CD4-positive, CD25-positive, alpha-beta regulatory T cell (primary cell): ENCODE measurements at places on chromosomes 12 and 14. TPM values are rescaled to one million over a fixed set of nuclear protein-coding genes. Genes with fewer than 3 reads are reported as not detected.

DNA sequence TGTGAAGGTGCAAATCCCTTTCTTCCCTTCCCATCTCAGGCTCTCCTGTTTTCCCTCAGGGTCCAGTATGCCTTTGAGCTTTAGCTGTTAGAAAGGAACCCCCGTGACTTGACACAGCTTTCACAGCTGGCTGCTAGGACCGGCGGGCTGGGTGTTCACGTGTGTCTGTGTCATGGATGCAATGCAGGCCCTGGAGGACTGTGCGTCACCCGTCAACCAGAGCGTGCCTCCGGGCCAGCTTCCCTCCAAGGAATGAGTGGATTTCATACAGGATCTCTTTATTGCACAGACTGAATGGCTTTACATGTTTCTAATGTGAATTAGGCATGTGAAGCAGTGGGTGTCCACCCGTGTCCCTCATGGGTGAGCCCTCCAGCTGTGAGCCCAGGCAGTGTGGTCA is 77.4 kb downstream of the AACS start:
- no peak for DNase-seq
- no peak overlapping the region for H3K27ac ChIP-seq
- no peaks in the 10 kb centered on the region for H3K36me3 ChIP-seq
- H3K27me3 ChIP-seq = no peaks in the 10 kb centered on the region
- no peaks in the 10 kb centered on the region for H3K4me1 ChIP-seq

GRCh38 chr12:10615532-10615931 is 2.1 kb upstream of the MAGOHB start:
- no peaks in the 10 kb centered on the region for H3K36me3 ChIP-seq
- DNase-seq = no peak
- no peak overlapping the region for H3K4me3 ChIP-seq
- peaks cover 13% of the 10 kb centered on the region for H3K27me3 ChIP-seq

The CCDC60 gene
- not detected for polyA plus RNA-seq

The SLCO1B3 gene
- not detected for polyA plus RNA-seq

The SLC2A14 gene
- polyA plus RNA-seq = 1.6 TPM

The PRKD1 gene
- not detected for polyA plus RNA-seq

DNA sequence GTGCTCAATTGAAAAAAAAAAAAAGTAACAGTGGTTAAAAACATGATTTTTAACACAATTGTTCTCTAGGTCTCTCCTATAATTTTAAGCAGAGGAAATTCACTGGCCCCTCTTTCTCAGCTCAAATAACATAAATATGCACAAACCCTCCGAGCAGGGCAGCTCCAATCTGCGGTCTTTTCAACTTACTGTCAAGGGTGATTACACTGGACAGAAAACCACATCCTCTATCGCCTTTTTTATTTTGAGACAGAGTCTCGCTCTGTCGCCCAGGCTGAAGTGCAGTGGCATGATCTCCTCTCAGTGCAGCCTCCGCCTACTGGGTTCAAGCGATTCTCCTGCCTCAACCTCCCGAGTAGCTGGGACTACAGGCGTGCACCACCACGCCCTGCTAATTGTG is 16.5 kb upstream of the GABARAPL1 start:
- DNase-seq = no peak
- no peaks in the 10 kb centered on the region for H3K27me3 ChIP-seq
- H3K4me1 ChIP-seq = no peaks in the 10 kb centered on the region
- H3K4me3 ChIP-seq = no peak overlapping the region
- no peaks in the 10 kb centered on the region for H3K36me3 ChIP-seq

GRCh38 chr12:92226071-92226661 is 80.5 kb upstream of the BTG1 start:
- no peaks in the 10 kb centered on the region for H3K4me1 ChIP-seq
- H3K36me3 ChIP-seq = no peaks in the 10 kb centered on the region
- no peak for DNase-seq
- H3K27me3 ChIP-seq = no peaks in the 10 kb centered on the region
- H3K4me3 ChIP-seq = no peak overlapping the region
- H3K27ac ChIP-seq = no peak overlapping the region

The PABPN1 gene
- polyA plus RNA-seq = 85.2 TPM

DNA sequence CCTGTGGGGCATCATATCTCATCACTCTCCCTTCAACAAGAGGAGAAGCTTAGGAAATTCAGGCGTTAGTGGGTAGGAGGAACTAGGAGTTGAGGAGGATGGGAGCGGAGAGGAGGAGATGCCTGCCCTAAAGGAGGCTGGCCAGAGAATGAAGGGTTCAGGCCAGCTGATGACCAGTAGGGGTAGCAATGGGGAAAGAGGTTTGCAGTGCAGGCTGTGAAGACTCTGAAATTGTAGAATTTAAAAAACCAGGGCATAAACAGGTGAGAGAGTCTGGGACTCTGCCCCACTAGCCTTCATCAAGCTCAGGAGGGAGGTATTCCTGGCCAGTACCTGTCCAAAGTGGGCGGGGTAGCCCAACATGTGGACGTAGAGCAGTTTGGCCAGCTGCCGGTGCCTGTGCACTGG is 809 bp downstream of the AP1G2 start:
- no peak for DNase-seq
- H3K4me3 ChIP-seq = peak overlapping the region; percentile 77
- H3K27me3 ChIP-seq = no peaks in the 10 kb centered on the region

DNA sequence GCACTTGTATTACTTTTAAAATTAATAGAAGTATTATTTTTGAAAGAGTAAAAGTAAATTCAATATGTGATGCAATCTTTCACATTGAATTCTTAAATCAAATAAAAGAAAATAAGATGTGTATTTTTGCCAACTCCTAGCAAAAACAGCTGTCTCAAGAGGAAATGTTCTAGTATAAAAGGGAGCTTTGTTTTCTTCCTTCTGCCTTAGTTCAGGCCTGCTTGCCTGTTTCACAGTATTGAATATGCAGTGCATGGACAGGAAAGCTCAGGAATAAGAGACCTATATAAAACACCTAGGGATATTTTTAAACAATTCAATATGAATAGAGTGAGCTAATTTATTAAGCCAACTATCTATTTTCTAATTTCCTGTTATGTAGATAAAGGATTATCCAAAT is 294.8 kb upstream of the G2E3 start:
- no peaks in the 10 kb centered on the region for H3K36me3 ChIP-seq
- H3K4me1 ChIP-seq = no peaks in the 10 kb centered on the region
- no peak overlapping the region for H3K27ac ChIP-seq
- no peak for DNase-seq
- peaks cover 2% of the 10 kb centered on the region for H3K27me3 ChIP-seq

- no peaks in the 10 kb centered on the region for H3K27me3 ChIP-seq
- no peak overlapping the region for H3K27ac ChIP-seq
- DNase-seq = no peak
- H3K4me1 ChIP-seq = no peaks in the 10 kb centered on the region
Observed at GRCh38 chr14:99755068-99755405, 38.2 kb upstream of the EML1 start.

The ESPL1 gene
- 0.24 TPM for polyA plus RNA-seq

The KRT82 gene
- polyA plus RNA-seq = not detected

- H3K4me3 ChIP-seq = no peak overlapping the region
- DNase-seq = no peak
- H3K27me3 ChIP-seq = peaks cover 5% of the 10 kb centered on the region
- no peak overlapping the region for H3K27ac ChIP-seq
Observed at GRCh38 chr12:3543826-3544225, 52.8 kb downstream of the PRMT8 start.

DNA sequence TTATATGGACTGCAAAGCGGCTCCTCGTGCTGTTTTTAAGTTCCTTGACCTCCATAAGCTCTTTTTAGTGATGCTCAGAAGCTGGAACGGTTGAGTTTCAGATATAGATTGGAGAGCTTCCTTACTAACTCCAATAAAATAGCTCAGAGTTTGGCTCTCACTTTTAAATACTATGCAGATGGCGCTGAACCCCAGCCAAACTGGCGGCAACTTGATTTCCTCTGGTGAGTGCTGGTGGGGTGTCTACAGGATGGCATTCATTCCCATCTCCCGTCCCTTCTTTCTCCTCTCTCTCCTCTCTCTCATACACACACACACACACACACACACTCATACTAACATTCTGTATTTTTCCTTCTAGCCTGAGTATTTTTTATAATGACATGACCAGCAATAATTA is 346.3 kb downstream of the ETNK1 start:
- H3K27ac ChIP-seq = no peak overlapping the region
- no peak overlapping the region for H3K4me3 ChIP-seq
- H3K4me1 ChIP-seq = no peaks in the 10 kb centered on the region
- H3K27me3 ChIP-seq = no peaks in the 10 kb centered on the region
- no peaks in the 10 kb centered on the region for H3K36me3 ChIP-seq

The BCL11B gene
- 5.7 TPM for polyA plus RNA-seq

DNA sequence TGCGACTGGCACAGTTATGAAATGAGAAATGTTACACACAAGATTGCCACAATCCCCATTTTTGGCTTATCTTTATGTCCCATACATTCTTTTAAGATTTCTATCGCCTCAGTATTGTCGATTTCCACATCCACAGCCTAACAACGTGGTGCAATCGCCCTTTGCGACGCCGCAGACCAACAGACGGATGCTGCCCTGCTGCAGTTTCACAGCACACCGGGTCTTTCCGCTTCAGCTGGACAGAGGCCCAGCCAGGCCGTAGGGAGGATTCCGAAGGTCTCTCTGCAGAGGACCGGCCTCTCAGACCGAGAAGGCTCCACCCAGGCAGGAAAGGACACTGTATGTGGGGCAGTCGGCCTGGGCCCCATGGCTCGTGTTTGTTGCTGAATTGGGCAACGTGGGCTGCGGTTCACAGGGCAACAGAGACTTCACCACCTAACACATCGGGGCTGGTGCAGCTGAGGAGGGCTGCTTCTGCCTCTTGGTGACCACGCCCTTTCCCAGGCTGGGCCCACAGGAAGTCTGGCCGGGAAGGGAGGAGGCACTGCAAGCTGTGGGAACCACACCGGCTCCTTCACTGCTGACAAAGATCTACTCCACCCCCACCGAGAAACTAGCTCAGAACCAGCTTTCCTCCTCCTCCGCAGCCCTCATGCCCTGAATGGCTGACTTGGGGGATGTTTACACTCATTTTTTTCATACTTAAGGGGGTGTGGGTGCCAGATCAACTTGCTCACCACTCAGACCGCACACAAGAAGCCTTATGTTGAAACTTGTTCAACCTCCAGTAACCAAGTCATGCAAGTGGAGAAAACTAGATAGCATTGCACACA is 32.9 kb upstream of the MDM1 start:
- peak overlapping the region; percentile 87 for H3K27ac ChIP-seq
- peak overlapping the region; percentile 79 for H3K4me3 ChIP-seq
- peaks cover 54% of the 10 kb centered on the region for H3K4me1 ChIP-seq
- DNase-seq = peak; percentile 62
- H3K36me3 ChIP-seq = no peaks in the 10 kb centered on the region
- no peaks in the 10 kb centered on the region for H3K27me3 ChIP-seq

GRCh38 chr12:108649669-108650068 is 16.0 kb upstream of the SELPLG start:
- no peak overlapping the region for H3K27ac ChIP-seq
- DNase-seq = no peak
- no peaks in the 10 kb centered on the region for H3K27me3 ChIP-seq
- H3K4me3 ChIP-seq = no peak overlapping the region
- H3K4me1 ChIP-seq = peaks cover 6% of the 10 kb centered on the region

The TMPRSS12 gene
- polyA plus RNA-seq = not detected

The CD27 gene
- polyA plus RNA-seq = 624 TPM

- no peak for DNase-seq
- H3K4me3 ChIP-seq = no peak overlapping the region
- no peaks in the 10 kb centered on the region for H3K4me1 ChIP-seq
- no peak overlapping the region for H3K27ac ChIP-seq
Observed at GRCh38 chr12:7241404-7242005, 52.0 kb downstream of the PEX5 start.

DNA sequence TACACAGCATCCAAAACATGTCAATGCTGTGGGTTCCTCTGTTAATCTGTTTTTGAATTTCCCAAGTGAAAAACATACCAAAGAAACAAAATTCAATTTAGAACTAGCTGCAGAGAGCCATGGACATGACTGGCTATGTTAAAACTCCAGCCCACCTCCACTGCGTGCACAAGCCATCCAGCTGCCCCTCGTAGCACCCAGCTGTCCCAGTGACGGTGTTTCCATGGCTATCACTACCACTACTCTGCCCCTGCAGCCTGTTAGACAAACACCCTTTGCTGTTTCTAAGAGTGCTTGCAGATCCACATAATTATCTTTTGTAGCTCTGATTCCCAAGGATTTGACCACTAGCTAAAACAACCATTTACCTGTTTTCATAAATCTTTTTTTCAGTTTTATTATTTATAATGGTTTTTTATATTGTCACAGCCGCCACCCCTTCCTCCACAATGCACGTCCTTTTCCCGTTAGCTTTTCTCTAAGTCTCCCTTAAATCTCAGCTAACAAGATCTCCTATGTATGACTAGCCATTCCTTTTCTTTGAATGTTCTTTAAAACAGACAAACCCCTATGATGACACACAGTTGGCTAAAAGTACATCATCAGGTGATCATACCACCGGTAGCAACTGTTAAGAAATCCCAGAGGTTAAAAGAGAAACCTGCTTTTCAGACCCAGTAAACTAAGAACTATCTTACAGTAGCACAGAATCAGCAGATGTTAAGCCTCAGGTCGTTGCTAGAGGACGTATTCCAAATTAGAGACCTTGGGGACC is 37.8 kb upstream of the NAA30 start:
- no peaks in the 10 kb centered on the region for H3K36me3 ChIP-seq
- H3K27me3 ChIP-seq = peaks cover 6% of the 10 kb centered on the region
- no peak overlapping the region for H3K27ac ChIP-seq
- no peaks in the 10 kb centered on the region for H3K4me1 ChIP-seq
- no peak overlapping the region for H3K4me3 ChIP-seq

DNA sequence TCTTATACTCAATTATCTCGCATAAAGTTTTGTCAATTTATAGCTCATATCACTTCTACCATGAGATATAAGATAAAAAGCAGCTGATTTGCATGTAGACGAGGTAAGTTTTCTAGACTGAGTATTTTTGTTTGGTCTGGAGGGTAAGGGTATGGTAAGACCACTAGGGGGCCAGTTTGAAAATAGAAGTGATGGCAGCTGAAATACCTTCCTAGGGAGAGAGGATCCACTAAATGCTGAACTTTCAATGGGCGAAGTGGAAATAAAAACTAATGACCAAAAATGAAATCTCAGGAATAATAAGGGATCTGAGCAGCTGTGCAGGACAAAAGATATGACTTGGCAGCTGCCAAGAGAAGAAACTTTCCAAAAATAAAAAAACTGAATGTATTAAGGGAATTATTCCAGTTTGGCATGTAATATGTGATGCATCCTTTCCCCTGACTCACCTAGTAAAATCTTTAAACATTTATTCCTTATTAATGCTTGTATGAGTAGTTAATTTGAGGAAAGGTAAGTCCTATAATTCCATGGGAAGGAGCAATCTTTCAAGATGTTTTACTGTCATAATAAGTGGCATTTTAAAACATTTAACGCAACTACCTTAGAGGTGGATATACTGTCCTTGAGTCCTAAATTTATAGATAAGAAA is 754.5 kb downstream of the C12orf50 start:
- no peaks in the 10 kb centered on the region for H3K36me3 ChIP-seq
- no peak for DNase-seq
- H3K27ac ChIP-seq = no peak overlapping the region
